ENCODE measurements at places on chromosomes 7 and 10.

GRCh38 chr7:52500841-52501240 is 534.6 kb upstream of the POM121L12 start:
- no peak for DNase-seq

- no peak for DNase-seq
Observed at GRCh38 chr10:7171825-7172224, 239.0 kb downstream of the SFMBT2 start.

DNA sequence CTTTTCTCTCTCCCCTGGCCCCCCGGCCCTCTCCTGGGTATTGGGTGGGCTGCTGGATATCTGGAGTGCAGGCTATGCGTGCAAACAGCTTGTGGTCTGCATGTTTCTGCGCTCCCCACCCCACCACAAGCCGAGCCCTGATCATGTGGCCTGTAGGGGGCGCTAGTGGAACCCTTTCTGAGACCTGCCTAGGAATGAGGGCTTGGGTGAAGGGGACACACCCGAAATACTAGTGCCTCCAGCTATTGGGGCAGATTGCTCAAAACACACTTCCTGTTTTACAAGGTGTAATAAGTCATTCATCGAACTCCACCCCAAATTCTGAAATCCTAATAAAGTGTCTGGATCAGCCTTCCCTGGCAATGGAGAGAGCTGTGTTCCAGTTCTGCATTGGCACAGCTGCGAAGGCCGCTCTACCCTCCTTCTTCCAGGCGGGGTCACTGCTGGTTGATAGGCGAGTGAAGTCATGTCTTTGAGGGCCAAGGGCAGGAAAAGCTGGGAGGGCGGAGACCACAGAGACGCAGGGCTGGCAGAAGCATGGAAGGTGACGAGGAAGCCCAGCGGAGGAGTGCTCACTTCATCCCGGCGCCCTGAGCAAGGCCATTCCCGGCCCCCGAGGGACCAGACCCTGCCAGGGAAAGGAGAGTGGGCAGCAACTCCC is 19.8 kb upstream of the PRRT4 start:
- no peak for DNase-seq

GRCh38 chr7:155337946-155338631 is 40.4 kb downstream of the INSIG1 start:
- no peak for DNase-seq

GRCh38 chr7:82566752-82567151 is 123.2 kb upstream of the CACNA2D1 start:
- no peak for DNase-seq

Data from activated CD8-positive, alpha-beta memory T cell treated with anti-CD3 and anti-CD28 coated beads for 4 hours (primary cell).